ENCODE measurements at places on chromosomes 2 and 18.
A peak's percentile ranks its signal among the peaks of the same experiment; 100 is the strongest.

DNA sequence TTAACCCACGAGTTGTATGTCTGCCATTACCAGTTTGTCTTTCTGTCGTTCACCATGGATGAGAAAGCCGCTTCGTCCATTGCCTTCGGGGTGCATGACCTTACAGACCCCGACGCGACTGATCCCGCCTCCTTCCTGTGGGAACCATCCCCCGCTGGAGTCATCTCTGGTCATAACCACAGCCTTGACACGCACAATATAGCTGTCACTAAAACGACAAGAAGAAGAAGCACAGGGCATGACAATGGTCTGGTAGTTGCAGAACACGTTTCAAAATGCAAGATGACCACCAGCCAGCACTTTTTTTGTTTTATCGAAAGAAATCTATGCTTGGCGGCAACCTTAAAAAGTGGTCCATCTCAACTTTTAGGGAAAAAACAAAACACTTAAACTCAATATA lies 87.7 kb downstream of the SPRED2 start:
- no peak for DNase-seq

GRCh38 chr2:122179492-122180165 lies 424.2 kb downstream of the TSN start:
- no peak for DNase-seq

- no peak for DNase-seq
Measured at GRCh38 chr2:214029190-214029589, 381.7 kb upstream of the VWC2L start.

DNA sequence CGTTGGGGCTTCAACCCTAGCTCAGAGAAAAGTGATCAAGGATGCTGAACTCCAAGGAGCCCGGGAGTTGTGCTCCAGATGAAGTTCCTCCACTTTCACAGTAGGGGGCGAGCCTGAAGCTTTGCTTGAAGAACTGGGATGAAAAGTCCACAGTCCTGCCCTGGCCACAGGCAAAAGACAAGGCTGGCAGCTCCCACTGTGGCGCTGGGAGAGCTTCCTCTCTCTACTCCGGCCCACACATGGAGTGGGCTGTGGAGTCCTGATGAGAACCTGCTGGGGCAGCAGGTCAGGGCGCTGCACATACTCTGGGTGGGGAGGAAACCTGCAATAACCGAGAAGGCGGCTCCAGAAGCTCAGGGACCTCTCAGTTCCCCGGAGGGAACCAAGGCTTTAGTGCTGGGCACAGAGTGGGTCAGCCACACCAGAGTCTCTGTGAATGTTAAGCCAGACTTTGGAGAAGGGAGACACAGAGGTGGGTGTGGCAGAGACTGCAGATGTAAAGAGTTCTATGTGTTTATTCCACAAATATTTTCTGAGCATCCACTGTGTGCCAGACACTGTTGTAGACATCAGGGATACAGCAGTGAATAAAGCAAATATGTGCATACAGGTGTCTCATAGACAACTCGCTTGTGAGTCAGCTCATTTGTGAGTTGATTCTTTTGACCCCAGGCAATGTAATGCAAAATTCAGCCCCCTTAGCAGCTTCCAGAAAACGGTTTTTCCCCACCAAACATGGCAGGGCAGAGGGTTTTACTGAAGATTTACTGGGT lies 48.0 kb upstream of the MRPL33 start:
- DNase-seq: peak; percentile 35

- DNase-seq: no peak
Measured at GRCh38 chr2:43276962-43277391, 50.6 kb upstream of the ZFP36L2 start.

GRCh38 chr2:231684314-231685223 lies 23.8 kb upstream of the PTMA start:
- DNase-seq: no peak

DNA sequence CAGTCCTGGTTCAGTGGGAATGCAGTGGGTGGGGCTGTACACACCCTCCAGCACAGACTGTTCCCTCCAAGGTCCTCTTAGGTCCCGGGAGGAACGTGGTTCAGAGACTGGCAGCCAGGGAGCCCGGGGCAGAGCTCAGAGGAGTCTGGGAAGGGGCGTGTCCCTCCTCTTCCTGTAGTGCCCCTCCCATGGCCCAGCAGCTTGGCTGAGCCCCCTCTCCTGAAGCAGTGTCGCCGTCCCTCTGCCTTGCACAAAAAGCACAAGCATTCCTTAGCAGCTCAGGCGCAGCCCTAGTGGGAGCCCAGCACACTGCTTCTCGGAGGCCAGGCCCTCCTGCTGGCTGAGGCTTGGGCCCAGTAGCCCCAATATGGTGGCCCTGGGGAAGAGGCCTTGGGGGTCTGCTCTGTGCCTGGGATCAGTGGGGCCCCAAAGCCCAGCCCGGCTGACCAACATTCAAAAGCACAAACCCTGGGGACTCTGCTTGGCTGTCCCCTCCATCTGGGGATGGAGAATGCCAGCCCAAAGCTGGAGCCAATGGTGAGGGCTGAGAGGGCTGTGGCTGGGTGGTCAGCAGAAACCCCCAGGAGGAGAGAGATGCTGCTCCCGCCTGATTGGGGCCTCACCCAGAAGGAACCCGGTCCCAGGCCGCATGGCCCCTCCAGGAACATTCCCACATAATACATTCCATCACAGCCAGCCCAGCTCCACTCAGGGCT lies 17.5 kb upstream of the FAHD2A start:
- DNase-seq: no peak

- DNase-seq: no peak
Measured at GRCh38 chr2:7771781-7772180, 854.6 kb downstream of the RNF144A start.

GRCh38 chr2:46534589-46534988 lies 55.2 kb downstream of the TMEM247 start:
- no peak for DNase-seq

DNA sequence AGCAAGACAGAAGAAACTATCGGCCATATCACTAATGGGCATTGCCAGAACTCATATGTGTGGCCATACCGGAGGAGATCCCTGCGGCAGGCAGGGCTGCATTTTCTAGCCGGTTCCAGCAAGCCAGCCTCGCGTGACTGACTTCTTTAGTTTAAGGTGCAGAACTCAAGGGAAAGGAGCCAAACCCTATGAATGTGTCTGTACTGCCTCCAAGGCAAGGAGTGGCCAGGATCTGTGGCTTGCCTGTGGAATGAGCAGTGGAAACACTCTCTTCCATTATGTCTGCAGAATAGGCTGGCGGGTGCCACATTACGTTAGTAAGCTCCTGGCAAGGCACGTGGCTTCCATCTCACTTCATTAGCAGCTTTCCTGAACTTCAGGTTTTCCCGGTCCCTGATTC lies 137.6 kb downstream of the ATL2 start:
- no peak for DNase-seq

GRCh38 chr18:11398625-11399024 lies 210.8 kb upstream of the SLC35G4 start:
- DNase-seq: no peak
